Stimulated activated CD8-positive, alpha-beta memory T cell treated with anti-CD3 and anti-CD28 coated beads, Interleukin-15, amount 100 ng/mL, for 1 hour (primary cell): ENCODE measurements at places on chromosomes 7 and 10.
A peak's percentile ranks its signal among the peaks of the same experiment; 100 is the strongest.

DNA sequence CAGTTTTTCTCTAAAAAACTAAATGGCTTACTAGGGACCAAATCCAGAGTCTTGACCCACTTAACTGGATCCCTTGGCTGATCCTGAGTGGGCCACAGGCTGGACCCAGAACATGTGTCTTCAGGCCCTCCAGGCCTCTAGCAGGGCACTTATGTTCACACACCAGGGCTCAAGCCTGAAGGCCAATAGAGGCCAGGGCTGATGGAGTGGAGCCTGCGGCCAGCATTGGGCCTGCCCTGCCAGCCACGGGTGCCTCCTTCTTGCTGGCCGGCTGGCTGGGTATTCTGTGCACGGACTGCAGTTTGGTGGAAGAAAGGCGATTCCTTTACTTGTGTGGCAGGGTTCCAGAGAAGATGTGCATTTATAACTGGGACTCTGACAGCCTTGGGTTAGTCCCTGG, 103.0 kb upstream of the ZNF32 start:
- DNase-seq = no peak

DNA sequence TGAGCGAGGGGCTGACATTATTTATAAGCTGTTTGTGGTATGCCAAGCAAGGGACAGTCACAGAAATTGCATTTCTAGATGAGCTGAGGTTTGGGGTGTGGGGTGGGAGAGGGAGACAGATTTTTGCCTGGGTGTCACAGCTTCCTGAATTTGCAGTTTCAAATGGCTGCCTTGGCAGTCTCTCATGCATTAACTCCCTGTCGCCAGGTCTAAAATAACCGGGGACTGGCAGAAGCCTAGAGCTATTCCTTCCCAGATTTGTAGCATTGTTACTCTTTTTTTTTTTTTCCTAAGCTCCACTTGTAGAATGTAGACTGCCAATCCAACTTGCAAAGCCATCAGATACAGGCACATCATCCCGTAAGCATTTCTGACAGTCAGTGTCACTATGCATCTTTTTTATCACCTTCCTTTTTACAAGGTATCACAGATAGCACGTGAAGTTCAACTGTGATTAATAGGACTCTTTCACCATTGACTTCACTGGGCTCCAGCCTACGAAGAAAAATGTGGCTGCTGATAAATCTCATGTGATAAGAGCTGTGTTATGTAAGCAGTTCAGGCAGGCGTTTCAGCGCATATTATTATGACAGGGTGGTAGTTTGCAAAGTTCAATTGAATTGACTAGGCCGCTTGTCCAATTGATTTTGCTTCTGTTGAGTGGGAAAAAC, 130.7 kb upstream of the CELF2 start:
- DNase-seq = no peak

DNA sequence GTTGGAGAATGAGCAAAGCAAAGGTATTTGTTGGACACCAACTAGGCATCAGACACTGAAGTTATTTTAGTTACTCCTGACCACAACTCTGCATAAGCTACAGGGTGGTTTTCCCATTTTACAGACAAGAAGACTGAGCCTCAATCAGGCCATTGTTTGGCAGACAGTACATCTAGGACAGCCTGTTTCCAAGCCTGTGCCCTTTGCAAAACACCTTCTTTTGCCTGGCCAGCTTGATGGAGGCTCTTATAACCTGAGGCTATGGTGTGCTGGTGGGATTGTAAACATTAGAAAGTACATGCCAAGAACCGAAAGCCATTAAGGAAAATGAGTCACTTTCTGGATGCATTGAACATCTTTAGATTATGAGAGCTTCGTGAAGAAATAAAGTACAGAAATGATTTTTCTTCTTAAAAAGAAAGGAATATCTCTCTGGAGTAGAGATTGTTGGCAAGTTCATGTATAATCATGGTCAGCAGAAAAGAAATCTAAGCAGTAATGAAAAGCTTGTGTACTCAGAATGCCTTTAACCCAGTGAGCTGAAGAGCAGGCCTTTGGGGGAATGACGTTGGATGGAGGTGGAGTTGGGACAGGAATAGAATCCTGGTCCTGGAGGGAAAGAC, 140.6 kb downstream of the KIAA1217 start:
- no peak for DNase-seq

DNA sequence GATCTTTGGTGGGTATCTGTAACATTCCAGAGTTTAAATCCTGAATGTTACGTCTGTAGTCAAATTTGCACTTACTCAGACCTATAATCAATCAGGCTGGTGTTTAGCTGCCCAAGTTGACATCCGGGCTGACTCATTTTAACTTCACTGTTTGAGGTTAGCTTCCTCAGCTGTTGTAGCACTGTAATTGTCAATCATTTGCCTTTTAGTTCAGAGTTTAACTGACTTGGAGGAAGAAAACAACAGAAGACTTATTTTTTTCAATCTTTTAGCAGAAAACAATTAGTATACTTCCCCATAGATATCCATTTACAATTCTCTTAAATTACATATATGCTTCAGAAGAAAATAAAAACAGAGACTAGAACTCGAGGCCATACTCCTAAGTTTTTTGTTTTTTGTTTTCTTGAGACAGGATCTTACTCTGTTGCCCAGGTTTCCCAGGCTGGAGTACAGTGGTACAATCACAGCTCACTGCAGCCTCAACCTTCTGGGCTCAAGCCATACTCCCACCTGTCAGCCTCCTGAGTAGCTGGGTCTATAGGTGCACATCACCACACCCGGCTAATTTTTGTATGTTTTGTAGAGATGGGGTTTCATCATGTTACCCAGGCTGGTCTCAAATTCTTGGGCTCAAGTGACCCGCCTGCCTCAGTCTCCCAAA, 38.5 kb upstream of the LRRC17 start:
- no peak for DNase-seq

GRCh38 chr7:2209146-2209960, 23.4 kb downstream of the MAD1L1 start:
- DNase-seq = no peak

- DNase-seq = no peak
These were observed 181.8 kb downstream of the LRRTM3 start for GRCh38 chr10:67107670-67108069.

- DNase-seq = no peak
These were observed 91.2 kb downstream of the CCNY start for GRCh38 chr10:35427543-35427942.

- no peak for DNase-seq
These were observed 118.5 kb downstream of the RAB18 start for GRCh38 chr10:27622596-27622995.

- no peak for DNase-seq
These were observed 163.7 kb downstream of the SRPK2 start for GRCh38 chr7:105224884-105225651.

- no peak for DNase-seq
These were observed 410.0 kb downstream of the EXOC4 start for GRCh38 chr7:133662830-133663229.

GRCh38 chr10:35797187-35797586, 155.1 kb upstream of the FZD8 start:
- DNase-seq = no peak

GRCh38 chr10:105857268-105858264, 1216.5 kb downstream of the SORCS3 start:
- no peak for DNase-seq

DNA sequence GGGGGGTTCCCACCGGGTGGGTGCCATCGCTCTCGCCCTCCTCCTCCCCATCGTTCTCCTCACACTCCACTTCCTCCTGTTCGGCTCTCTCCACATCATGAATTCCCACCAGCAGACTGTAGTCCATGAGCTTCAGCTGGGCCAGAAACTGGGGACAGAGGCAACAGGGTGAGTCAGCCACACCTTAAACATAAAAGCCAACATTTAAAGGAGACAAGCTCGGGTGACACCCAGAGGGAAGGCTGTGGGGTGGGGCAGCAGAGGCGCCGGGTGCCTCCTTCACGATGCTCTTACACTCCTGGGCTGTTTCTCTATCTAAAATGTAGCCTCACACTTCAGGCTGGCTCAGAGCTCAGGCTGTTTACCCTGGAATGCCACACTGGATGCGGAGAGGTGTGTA, 172.5 kb downstream of the PIP4K2A start:
- DNase-seq = no peak

- no peak for DNase-seq
These were observed 116.7 kb upstream of the C10orf90 start for GRCh38 chr10:126787201-126787600.

DNA sequence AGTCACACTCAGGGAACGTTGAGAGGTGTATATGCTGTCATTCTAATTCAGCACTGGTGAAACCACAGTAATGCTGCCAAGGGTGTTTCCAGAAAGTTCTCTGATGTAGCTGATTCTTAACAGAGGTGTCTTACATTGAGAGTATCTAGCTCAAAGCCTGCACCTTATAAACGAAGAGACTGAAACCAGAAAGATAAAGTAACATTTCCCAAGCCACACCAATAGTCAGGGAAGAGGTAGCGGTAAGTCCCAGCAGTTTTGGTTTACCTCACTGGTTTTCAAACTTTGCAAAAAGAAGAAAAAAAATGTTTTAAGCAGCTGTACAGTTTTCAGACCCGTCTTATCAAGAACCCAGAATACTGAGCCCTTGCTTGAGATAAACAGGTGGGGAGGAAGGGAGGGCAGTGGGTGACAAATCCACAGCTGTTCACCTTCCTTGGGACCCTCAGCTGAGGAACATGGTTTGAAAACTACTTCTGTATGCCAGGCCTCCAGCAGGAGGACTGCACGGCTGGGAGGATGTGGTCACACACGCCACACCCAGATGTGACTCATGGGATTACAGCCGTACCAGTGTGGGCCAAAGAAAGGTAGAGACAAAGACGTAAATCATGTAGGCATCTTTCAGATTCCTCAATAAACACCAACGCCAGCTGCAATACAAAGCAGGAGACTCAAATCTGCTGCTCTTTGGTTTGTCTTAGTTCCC, 63.9 kb upstream of the GSDME start:
- DNase-seq = peak; percentile 68

- no peak for DNase-seq
These were observed 47.3 kb upstream of the BHLHA15 start for GRCh38 chr7:98163704-98164494.

DNA sequence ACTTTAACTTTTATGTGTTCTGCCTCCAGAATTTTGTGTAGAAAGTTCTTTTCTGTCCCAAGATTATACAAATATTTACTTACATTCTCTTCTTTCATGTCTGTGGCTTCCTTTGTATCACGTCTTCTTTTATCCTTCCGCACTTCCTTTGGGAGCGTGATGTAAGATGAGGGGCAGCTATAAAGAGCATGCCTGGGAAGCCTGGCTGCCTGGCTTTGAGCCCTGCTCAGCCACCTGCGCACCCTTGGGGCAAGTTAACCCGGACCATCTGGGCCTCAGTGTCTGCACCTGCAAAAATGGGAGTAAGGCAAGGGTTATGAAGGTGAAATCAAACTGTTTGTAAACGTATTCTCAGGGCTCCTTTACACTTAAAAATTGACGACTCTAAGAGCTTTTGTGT, 25.2 kb downstream of the PALD1 start:
- DNase-seq = no peak

GRCh38 chr7:43771573-43771972, 13.1 kb downstream of the BLVRA start:
- no peak for DNase-seq

DNA sequence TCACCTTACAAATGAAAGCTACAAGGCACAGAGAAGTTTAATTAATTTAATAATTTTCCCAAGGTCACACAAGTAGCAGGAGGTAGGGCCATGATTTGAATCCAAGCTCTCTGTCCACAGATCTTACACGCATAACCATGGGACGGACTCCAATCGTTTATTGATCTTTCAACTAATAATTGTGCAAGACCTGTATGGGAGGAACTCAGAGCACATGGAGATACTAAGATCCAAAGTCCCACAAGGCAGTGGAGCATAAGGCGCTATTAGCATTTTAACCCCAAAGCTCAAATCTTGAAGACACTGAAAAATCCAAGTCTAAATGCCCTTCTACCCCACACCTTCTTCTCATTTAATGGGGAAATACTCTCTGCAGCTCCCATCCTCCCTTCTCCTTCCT, 143.5 kb downstream of the FGFR2 start:
- DNase-seq = no peak

DNA sequence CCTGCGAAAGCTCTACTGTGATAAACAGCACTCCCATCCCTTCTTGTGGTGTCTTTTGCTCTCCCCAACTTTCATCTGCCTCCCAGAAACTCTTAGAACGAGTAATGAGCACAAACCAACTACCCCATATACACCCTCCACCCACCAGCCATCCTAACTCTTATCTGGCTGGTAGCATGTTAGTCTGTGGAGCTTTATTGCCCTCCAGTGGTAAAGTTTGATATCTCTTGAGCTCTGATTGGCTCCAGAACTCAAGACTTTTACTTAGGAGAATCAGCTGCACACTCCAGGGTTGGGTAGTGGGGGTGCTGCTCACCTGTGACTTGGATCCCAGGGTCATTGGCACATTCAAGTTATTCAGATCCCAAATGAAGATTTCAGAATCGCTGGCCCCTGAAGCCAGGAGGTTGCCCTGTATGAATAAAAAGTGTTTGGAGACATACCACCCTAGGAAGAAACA, 10.9 kb downstream of the SEC31B start:
- DNase-seq = no peak

- DNase-seq = no peak
These were observed 726.4 kb downstream of the KCNMA1 start for GRCh38 chr10:76911184-76911583.

GRCh38 chr7:23658831-23659427, 21.1 kb upstream of the FAM221A start:
- no peak for DNase-seq

DNA sequence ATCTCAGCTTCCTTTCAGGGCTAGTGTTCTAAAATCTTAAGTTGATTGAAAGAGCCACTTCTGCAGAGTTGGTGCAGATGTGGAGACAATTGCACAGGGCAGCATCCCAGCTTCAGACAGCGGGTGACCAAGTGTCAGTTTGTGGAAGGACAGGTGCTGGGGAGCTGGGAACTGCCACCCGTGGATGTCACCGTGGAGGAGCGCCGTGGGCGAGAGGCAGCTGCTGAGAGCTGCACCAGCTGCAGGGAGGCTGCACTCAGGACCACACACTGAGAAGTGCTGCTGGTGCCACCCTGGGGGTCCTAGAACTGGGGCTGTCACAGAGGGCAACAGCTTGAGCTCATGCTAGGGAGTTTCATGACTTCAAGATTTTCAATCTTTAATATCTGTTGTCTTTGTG, 543.0 kb upstream of the FZD8 start:
- no peak for DNase-seq
